ENCODE measurements at places on chromosomes 2 and 18.

DNA sequence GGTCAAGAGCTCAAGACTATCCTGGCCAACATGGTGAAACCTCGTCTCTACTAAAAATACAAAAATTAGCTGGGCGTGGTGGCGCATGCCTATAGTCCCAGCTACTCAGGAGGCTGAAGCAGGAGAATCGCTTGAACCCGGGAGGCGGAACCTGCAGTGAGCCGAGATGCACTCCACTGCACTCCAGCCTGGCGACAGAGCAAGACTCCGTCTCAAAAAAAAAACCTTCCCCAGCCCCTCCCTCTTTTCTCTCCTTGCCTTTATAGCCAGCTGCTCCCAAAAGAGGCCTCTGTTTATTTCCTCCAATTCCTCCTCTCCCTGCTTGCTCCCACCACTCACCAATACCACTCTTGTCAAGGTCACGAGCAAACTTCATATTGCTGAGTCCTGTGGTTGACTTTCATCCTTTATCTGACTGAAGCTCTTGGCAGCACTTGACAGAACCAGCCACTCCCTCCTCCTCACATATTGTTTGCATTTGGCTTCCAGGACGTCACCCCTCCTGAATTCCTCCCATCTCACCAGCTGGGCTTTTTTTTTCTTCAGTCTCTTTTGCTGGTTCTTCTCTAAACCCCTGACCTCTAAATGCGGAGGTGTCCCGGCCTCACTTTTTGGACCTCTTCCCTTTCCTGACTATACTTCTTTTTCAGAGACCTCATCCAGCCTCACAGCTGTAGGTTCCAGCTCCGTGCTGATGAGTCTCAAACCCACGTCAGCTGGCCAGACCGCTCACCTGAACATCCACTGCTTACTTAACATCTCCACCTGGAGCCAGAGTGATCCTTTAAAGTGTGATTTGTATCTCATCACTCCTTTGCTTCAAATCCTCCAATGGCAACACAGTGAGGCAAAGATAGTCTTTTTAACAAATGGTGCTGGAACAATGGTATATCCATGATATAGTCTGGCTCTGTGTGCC, 84.6 kb upstream of the CAB39 start:
- no peak for DNase-seq

DNA sequence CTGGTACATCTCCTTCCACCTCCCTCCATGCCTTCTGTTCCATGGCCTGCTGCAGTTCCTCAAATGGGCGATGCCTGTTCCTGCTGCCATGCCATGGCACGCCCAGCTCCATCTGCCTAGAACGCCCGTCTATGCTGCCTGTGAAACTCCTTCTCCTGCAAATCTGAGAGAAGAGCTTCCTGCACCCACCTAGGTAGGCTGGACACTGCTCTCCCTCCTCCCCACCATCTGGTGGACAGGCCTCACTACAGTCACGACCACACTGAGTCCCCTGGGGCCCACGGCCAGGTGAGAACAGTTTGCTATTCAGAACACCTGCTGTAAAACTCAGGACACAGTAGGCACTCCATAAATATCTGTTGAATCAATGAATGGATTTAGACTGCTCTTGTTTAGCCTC, 92.4 kb downstream of the LAMA1 start:
- no peak for DNase-seq

GRCh38 chr18:65754121-65754520, 3.3 kb downstream of the CDH7 start:
- no peak for DNase-seq

DNA sequence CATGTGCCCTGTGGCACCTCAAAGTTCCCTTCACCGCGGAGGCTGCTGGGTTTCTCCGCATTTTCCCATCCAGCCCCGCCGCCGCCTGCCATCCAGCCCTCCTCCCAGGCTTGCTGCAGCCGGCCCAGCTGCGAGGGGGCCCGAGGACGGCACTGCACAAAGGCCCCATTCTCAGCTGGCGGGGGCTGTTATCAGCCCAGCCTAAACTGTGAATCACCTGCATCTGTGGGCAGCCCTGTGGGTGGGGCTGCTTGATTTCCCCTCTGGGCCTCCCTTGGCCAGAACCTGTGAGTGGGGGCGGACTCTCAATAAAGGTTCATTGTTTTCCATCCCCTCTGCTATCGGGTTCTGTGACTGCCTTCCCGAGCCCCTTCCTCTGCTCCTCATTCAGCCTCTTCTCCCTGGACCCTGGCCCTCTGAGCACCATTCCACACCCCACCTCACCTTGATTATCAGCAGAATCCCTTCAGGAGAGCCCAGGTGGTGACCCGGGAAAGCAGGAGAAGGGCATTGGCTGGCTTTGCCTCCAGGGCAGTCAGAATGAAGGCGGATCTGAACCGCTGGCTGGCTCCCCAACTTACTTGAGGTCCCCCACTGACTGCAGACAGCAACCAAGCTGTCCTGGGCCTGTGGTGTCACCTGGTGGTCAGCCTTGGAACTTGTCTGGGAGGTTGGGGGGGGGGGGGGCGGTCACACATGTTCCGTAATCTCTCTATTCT, 204.5 kb downstream of the ZFP36L2 start:
- DNase-seq: no peak

GRCh38 chr2:20551945-20552328, 99.0 kb downstream of the HS1BP3 start:
- no peak for DNase-seq

DNA sequence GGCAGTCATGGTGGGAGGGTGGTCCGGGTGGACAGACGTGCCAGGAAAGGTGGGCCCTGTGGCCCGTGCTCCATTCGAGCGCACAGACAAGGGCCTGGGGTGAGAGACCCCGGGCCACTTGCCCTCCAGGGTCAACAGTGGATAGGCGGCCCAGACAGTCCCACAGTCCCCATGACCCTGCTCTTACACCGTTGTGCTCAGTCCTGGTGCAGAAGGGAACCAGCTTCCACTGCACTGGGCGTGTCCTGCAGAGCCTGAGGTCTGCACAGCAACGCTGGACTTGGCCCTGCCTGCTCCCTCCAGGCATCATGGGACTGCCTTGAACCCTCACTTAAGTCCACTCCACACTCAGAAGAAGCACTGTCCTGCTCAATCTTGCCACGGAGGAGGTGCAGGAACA, 52.0 kb downstream of the PXDN start:
- DNase-seq: no peak

- DNase-seq: no peak
These were observed 67.4 kb downstream of the IL1R2 start for GRCh38 chr2:102059151-102059550.

DNA sequence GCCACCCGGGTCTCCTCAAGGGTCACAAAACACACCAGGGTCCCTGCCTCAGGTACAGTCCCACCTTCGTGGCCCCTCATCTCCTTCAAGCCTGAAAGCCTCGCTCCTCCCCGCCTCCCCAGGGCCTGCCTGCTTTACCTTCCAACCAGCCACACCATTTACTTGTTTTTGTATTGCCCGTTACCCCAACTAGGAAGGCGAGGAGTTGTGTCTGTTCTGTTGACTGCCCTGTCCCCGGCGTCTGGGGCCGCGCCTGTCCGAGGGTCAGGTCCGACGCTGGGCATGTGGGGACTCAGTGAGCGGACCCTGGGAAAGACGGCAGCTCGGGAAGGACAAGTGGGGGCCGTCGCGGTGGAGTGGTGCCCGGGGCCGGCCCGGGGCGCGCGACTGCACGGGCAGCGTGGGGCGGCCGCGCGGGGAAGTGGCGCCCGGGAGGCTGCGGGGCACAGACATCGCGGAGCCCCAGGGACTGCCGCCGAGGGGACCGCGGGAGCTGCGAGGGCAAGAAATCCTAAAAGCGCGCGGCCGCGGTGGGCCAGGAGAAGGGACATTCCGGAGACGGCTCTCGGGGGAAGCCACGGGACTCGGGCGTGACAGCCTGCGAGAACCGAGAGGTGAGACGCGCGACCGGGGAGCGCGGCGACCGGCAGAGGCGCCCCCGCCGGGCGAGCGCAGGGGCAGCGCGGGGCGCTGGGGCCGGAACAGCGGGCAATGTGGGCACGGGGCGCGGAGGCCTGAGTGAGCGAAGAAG, 797 bp upstream of the GRHL1 start:
- no peak for DNase-seq

DNA sequence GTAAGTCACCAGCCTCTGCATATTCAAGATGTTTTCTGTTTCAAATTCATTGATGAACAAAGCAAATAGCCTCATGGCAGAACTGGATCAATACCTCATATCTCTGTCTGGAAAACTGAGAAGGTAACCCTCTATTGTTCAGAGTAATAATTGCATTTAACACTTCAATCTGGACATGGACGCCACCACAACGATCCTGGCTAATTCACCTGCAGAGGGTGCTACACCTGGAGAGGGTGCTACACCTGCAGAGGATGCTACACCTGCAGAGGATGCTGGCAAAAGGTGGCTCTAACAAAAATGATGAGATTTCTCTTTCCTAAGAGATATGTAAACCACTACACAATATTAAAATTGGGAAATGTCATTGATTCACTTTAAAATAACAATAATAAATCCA, 183.1 kb upstream of the HNRNPA3 start:
- DNase-seq: no peak

- DNase-seq: no peak
These were observed 20.3 kb downstream of the RMC1 start for GRCh38 chr18:23523429-23524212.

- no peak for DNase-seq
These were observed 29.4 kb downstream of the SPRED2 start for GRCh38 chr2:65402780-65403528.

- no peak for DNase-seq
These were observed 4.2 kb upstream of the PROC start for GRCh38 chr2:127413782-127414637.

- no peak for DNase-seq
These were observed 55.9 kb upstream of the ALK start for GRCh38 chr2:29977284-29977683.

GRCh38 chr2:152445791-152446201, 110.8 kb downstream of the FMNL2 start:
- DNase-seq: no peak

GRCh38 chr2:172415865-172416183, 11.6 kb upstream of the ITGA6 start:
- DNase-seq: no peak

GRCh38 chr2:138956116-138956515, 175.9 kb upstream of the NXPH2 start:
- DNase-seq: no peak

DNA sequence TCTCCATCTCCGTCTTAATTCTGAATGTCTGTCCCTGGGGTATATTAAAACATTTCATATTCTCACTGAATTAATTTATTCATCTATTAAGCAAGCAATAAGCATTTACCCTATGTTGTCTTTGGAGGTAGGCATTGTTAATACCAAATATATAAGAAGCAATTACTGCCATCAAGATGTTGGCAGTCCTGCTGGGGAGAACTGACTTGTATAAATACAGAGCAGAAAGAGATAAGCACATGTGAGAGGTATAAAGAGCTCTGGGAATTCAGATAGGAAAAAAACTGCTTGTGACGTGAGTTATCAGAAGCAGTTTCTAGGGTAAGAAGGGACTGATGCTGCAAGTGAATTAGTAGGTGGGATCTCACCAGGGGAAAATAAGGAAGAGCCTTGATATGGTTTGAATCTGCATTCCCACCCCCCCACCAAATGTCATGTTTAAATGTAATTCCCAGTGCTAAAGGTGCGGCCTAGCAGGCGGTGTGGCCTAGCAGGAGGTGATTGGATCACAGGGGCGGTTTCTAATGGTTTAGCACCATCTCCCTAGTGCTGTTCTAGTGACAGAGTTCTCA, 286.8 kb downstream of the RAD51AP2 start:
- no peak for DNase-seq

DNA sequence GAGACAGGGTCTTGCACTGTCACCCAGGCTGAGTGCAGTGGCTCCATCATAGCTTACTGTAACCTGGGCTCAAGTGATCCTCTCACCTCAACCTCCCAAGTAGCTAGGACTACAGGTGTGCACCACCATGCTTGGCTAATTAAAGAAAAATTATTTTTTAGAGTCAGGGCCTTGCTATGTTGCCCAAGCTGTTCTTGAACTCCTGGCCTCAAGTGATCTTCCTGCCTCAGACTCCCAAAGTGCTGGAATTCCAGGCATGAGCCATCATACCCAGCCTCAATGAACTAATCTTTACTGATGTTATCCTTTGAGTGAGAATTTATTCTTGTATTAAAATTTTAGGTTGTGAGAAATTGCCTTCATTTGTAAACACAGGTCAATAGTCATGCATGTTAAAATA, 27.0 kb upstream of the CD28 start:
- no peak for DNase-seq

Data from left renal pelvis (tissue), 4 donors.